Psoas muscle (tissue), 8 donors: ENCODE measurements at places on chromosomes 7 and 10. TPM values are rescaled to one million over a fixed set of nuclear protein-coding genes. Genes with fewer than 3 reads are reported as not detected.

DNA sequence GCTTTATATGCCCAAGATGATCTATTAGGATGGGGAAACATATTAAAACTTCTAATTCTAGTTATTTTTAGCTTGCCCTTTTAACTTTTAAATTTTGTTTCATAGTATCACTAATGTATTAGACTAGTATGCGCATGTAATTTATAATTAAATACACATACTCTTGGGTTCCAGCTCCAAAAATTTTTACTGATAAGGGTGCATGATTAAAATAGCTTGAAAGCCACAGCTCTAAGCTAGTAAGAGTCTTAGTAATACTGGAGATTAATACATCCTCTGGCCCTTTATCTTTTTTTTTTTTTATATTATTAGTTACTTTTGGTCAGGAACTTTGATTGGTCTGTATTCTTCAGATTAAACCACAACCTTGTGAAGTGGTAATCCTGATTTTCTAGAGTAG lies 53.6 kb downstream of the ATXN7L1 start:
- H3K4me3 ChIP-seq, result no peak overlapping the region
- H3K27me3 ChIP-seq, result no peaks in the 10 kb centered on the region
- peaks cover 8% of the 10 kb centered on the region for H3K4me1 ChIP-seq
- no peaks in the 10 kb centered on the region for H3K36me3 ChIP-seq

- peaks cover 2% of the 10 kb centered on the region for H3K27me3 ChIP-seq
- no peaks in the 10 kb centered on the region for H3K36me3 ChIP-seq
- DNase-seq, result no peak
- H3K27ac ChIP-seq, result no peak overlapping the region
- H3K4me3 ChIP-seq, result no peak overlapping the region
Measured at GRCh38 chr7:108723381-108723814, 153.7 kb downstream of the DNAJB9 start.

- no peaks in the 10 kb centered on the region for H3K27me3 ChIP-seq
- H3K4me1 ChIP-seq, result peaks cover 2% of the 10 kb centered on the region
- no peak overlapping the region for H3K4me3 ChIP-seq
Measured at GRCh38 chr10:58570979-58571378, 58.3 kb downstream of the BICC1 start.

DNA sequence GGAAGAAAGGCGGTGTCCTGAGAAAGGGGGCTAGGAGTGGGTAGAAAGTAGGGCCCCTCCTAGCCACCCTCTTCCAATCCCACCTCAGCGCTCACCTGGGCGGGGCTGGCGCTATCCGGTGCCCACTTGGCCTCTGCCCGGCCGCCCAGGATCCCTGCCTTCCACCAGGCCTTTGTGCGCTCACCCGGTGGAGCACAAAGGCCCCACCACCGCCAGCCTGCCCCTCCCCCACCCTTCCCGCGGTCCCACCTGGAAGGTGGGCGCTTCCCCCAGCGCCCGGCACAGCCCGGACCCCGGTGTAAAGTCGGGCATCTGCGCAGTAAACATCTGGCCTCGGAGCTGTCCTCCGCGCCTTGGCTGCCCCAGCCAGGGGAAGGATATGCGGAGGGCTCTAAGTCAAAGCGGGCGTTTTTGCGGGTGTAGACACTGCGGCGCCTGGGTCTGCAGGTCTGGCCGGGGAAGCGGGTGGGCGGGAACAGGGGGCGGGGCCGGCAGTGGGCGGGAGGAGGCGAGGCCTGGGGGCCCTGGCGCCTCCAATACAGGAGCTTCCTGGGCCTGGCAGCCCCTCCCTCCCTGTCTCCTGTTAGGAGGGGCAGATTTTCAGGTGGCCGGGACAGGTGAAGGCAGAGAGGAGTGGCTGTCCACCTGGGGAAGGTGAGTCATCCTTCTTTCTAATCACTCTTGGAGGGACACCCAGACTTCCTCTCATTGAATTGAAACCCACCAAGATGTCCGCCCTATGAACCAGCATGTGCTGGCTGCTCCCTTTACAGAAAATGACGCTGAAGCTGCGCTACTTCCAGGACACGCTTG lies 49.3 kb downstream of the PNLIPRP2 start:
- no peak for DNase-seq
- no peaks in the 10 kb centered on the region for H3K4me1 ChIP-seq
- H3K27ac ChIP-seq, result no peak overlapping the region
- H3K4me3 ChIP-seq, result no peak overlapping the region
- H3K36me3 ChIP-seq, result no peaks in the 10 kb centered on the region
- H3K27me3 ChIP-seq, result peaks cover 8% of the 10 kb centered on the region

- no peak for DNase-seq
- H3K4me3 ChIP-seq, result peak overlapping the region; percentile 89
- H3K4me1 ChIP-seq, result peaks cover 56% of the 10 kb centered on the region
- H3K36me3 ChIP-seq, result peaks cover 3% of the 10 kb centered on the region
- H3K27ac ChIP-seq, result peak overlapping the region; percentile 97
Measured at GRCh38 chr10:104336821-104337467, 1.3 kb downstream of the ITPRIP start.

DNA sequence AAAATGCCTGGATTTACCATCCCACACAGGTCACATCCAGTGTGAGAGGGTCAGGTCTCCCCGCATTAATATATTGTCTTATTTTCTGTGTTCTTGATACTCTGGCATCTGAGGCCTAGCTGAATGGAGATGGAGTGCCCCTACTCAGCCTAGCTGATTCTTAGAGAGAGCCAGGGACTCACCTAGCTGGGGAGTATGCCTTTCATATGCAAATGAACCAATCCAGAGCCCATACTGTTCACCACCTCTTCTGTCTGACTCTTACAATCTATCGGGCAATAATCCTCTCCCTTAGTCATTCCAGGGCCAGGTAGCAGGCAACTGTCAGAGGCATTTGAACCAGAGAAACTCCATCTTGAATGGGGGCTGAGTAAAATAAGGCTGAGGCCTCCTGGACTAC lies 46.3 kb downstream of the LBX1 start:
- DNase-seq, result no peak
- no peaks in the 10 kb centered on the region for H3K4me1 ChIP-seq
- peaks cover 9% of the 10 kb centered on the region for H3K27me3 ChIP-seq
- H3K36me3 ChIP-seq, result no peaks in the 10 kb centered on the region

- H3K27me3 ChIP-seq, result no peaks in the 10 kb centered on the region
- H3K4me1 ChIP-seq, result no peaks in the 10 kb centered on the region
- DNase-seq, result no peak
- H3K27ac ChIP-seq, result no peak overlapping the region
- H3K4me3 ChIP-seq, result no peak overlapping the region
Measured at GRCh38 chr10:71542478-71542877, 145.8 kb downstream of the CDH23 start.

Gene MGAM2
- 0.06 TPM for total RNA-seq
